HFF-Myc (cell line): ENCODE measurements at places on chromosomes 12 and 14.
A peak's percentile ranks its signal among the peaks of the same experiment; 100 is the strongest.

DNA sequence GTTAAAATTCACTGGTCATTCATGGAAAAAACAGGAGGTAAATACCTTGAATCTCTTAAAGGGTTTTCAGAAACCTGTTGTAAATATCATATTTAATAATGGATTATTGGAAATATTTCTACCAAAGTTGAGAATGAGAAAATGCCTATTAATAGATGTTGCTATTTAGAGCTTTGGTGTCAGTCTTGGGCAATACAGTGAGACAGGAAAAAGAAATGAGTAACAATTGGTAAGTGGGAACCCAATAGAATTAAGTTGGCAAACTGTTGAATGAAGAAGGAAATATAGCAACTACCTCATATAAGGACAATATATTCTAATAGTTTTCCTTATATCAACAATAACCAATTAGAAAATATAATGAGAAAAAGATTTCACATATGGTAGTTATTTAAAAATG lies 78.0 kb downstream of the ATF7IP start:
- no peak for DNase-seq

DNA sequence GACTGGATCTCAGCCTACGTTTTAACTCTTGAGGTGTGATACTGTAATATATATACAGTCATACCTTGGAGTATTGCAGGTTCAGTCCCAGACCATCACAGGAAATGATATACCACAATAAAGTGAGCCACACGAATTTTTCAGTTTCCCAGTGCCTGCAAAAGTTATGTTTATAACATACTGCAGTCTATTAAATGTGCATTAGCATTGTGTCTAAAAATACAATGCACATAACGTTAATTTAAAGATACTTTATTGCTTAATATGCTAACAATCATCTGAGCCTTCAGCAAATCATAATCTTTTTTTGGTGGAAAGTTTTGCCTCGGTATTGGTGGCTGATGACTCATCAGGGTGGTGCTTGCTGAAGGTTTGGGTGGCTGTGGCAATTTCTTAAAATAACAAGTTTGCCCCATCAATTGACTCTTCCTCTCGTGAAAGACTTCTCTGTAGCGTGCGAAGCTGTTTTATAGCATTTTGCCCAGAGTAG lies 18.9 kb downstream of the PYROXD1 start:
- no peak for DNase-seq

DNA sequence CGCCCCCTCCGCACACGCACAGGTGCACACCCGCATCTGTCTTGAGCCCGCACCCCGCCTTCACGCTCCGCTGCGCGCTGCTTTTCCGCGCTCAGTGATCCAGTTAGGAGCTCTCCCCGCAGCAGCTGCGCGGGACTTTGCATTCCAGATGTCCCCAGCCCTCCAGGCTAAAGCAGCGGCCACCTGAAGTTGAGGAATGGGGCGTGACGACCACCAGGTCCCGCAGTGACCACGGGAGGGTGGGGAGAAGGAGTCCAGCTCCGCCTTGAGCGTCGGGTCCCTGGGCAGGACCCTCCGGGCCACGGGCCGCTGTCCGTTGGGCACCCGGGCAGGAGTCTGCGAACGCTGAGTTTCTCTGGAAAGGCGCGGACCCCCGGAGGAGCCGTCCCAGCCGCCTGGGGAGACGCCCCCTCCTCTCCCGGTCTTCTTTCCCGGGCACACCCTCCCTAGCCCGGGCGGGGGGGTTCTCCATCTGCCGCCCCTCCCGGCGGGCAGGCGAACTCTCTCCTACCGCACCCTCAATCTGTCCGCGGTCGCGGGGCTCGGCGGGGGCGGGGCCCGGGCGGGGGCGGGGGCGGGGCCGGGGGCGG lies 334 bp upstream of the TMEM132C start:
- no peak for DNase-seq

- no peak for DNase-seq
These were observed 119.2 kb upstream of the SCAF11 start for GRCh38 chr12:46109343-46110222.

GRCh38 chr12:68042212-68042699 lies 53.0 kb downstream of the IFNG-AS1 start:
- peak; percentile 3 for DNase-seq

- no peak for DNase-seq
These were observed 31.0 kb upstream of the AMN1 start for GRCh38 chr12:31759632-31760459.

DNA sequence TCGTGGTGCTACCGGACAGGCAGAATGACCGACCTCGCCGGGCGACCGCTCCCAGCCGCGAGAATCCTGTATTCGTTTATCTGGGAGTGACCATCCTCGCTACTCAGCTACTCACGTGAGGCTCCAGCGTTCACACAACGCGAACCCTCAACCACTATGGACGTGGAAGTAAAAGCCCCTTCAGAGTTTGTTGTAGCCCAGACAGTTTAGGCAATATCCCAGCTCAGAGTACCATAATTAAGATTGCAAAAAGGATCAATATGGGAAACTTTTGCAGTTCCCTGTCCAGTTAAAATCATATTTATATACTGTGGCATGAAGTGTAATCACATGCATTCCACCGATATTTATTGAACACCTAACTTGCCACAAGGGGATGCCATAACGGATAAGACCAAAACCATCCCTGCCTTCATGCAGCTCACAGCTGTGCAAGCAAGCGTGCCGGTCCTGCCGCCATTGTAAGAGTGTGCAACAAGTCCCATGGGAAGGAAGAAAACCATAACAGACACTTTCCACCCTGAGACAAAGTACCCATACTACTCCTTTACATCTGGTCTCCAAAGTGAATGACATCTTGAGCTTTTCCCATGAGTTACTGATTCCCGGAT lies 938 bp upstream of the MAX start:
- peak; percentile 29 for DNase-seq

GRCh38 chr12:46073321-46073720 lies 82.9 kb upstream of the SCAF11 start:
- no peak for DNase-seq

DNA sequence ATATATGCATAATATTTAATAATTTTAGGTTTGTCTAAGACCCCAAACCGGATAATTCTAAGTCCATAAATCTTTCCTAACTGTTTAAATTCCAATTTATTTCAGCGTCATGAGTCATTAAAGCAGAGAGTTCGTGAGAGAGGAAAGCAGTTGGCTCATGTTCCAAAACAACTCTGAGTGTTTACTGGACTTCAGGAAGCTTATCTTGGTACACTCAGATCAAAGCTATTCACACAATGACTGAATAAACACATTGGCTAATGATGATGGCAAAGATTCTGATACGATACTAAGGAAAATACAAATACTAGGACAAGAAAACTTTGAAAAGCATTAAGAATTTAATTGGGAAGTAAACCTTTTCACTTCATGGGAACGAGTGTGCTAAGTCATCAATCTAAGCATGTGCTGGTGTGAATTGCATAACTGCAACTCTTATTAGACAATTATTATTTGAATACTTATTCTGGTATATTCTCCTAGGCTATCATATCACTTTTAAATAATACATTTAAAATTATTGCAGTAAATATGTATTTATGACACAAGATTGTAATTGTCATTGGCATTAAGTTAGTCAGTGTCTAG lies 34.8 kb upstream of the CLEC14A start:
- DNase-seq = peak; percentile 51

DNA sequence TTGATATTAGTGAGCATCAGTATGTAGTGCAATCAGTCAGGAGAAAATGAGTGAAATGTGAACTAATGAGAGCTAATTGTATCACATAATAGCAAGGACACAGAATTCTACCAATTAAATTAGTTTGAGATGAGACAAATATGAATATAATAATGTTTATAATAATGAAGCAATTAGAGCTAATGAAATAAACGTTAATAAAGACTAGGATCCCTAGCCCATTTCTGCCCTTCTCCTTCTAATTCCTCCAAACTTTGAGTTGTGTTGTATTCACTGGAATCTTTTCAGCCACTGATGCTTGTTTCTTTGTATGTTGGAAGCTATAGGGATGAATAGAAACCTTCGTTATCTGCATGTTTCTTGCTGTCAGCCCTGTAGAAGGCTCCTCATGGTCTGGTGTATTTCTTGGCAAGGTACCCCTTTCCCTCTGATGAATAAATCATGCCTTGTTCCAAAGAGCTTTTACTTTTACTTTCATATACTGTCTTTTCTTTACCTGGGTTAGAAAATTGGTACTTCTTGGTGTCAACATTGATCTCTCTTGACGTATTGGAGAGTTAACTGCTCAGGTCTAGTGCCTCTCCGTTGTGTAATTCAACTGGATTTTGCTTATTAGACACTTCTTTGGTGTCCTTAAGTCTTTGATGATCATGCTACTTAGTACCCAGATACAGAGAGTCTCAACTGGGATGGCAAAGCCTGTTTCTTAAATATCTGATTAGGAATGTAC lies 154.8 kb downstream of the PTCSC3 start:
- DNase-seq = no peak

- DNase-seq = no peak
These were observed 177.0 kb downstream of the C12orf75 start for GRCh38 chr12:105507311-105508038.

DNA sequence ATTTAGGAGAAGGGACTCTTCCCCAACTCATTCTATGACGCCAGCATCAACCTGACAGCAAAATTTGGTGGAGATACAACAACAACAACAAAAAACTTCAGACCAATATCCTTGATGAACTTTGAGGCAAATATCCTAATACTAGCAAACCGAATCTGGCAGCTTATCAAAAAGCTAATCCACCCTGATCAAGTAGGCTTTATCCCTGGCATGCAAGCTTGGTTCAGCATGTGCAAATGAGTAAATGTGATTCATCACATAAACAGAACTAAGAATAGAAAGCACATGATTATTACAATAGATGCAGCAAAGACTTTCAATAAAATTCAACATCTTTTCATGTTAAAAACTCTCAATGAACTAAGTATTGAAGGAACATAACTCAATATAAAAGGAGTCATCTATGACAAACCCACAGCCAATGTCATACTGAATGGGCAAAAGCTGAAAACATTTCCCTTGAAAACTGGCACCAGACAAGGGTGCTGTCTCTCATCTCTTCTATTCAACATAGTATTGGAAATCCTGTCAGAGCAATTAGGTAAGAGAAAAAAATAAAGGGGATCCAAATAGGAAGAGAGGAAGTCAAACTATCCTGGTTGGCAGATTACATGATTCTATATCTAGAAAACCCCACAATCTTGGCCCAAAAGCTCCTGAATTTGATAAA lies 233.3 kb downstream of the CCDC59 start:
- DNase-seq = no peak

DNA sequence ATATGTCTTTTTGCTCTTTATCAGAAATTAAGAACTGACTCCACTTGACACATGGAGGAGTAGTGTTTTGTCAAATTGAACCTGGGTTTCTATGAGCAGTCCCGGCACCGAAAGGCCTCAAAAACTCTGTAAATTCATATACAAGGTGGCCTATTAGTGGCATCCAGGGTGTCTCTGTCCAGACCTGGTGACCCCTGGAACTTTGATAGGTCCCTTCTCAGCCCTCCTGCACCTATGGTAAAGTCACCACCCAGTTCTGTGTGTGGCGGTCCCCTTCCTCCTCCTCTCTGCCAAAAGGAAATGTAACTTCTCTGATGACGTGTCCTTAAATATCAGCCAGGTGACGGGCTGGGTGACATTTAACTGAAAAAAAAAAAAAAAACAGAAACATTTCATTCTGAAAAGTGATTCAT lies 204.0 kb upstream of the FOXN3 start:
- DNase-seq = no peak

GRCh38 chr12:45338272-45338671 lies 122.4 kb downstream of the ANO6 start:
- DNase-seq = no peak
